ENCODE measurements at places on chromosomes 3 and 15.

- no peak for DNase-seq
These were observed 134.8 kb downstream of the PGPEP1L start for GRCh38 chr15:98872774-98873173.

- no peak for DNase-seq
These were observed 277.9 kb upstream of the RARB start for GRCh38 chr3:25150199-25150598.

- DNase-seq = peak; percentile 57
These were observed 6.9 kb downstream of the ABTB1 start for GRCh38 chr3:127679534-127680145.

DNA sequence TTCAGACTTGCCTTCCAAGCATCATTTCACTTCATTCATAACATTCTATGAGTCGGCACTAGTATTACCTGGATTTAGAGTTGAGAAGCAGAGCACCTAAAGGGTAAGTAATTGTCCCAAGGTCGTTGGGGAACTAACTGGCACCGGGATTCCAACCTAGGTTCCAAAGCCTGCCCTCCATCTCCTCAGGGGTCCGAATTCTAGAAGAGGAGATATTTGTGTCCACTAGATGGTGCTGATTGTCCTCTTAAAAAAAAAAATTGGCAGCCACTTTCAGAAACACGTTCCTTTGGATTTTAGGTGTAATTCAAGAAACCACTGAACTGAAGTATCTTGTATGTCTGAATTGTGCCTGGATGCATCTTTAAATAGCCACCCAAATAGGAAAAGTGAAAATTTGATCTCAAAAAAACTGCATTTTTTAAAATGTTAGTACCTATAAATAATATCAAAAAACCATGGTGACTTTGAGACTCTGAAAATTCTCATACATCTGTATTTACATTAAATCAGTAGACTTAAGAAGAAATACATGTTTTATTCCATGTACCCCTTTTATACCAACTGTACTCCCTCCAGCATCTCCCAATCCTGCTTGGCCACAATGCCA is 3.9 kb upstream of the FSIP1 start:
- no peak for DNase-seq

Measured in sciatic nerve (tissue), 2 donors.